H1 (cell line): ENCODE measurements at places on chromosomes 1 and 21.

GRCh38 chr1:43359696-43360095, 915 bp downstream of the CDC20 start:
- no peak for DNase-seq

GRCh38 chr21:15054089-15054488, 10.7 kb downstream of the NRIP1 start:
- DNase-seq: no peak

- DNase-seq: no peak
Measured at GRCh38 chr1:52825868-52826267, 16.7 kb upstream of the ZYG11A start.

DNA sequence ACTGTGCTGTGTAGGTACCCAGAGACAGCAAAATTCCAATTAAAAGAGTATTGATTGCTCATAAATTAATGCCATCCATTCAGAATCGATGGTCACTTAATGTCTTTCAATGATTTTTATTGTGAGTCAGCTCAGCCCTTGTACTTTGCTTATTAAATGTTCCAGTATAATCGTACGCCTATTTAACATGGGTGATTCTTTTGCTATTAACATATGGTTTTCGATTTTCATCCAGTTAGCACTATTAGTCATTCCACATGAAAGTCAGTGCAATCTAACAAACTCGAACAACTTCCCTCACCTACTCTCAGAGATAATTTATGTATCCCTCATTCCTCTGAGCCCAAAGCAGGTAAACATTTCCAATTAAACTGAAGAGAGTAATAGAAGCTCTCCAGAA, 109.6 kb upstream of the APP start:
- no peak for DNase-seq

DNA sequence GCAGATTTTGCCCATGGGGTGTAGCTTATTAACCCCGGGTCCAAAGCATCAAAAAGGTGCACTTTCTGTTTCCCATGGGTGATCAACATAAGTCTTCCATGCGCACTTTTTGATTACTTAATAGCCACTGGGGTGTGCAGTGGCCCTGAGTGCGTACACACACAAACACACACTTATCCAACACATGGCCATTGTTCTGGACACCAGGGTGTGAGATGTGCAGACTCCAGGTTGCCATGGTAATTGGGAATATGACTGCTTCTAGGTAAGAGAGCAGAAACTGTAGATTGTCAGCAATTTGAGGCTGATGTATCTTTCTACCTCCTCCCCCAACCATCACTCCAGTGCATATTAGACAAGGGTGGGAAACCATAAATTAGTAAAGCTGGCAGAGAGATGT, 68.8 kb downstream of the MAB21L3 start:
- no peak for DNase-seq

DNA sequence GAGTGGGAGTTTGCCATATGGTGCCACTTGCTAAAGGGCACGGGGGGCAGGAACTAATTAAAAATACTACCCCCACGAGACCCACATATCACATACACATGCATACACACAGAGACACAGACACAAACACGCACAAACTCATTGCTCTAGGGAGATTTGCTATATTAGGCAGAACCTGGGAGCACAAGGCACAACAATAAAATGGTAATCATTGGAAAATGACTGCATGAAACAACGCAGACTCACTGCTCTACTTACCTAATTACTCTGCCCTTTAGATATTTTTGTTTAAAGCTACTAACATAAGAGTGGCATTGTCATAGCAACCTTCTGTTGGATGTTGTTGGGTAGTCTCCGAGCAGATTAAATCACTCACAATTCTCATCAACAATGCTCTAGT, 20.3 kb upstream of the RGS4 start:
- DNase-seq: no peak

DNA sequence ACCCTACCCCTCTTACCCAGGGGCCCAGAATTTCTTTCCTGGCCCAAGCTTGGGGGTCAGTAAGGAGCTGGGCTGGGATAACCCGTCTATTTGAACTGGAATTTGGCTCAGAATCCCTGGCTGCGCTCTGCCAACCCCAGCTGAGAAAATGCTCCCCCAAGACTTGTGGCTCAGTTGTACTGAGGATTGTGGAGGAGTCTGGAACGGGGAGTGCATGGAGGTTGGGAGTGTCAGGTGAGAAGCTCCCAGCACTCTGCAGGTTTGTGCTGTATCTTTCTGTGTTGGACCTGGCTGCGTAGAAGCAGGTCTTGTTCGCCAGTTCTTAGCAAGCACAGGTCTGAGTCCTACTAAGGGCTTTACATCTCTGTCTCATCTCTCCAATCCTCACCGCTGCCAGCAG, 1.6 kb downstream of the TCEA3 start:
- no peak for DNase-seq

DNA sequence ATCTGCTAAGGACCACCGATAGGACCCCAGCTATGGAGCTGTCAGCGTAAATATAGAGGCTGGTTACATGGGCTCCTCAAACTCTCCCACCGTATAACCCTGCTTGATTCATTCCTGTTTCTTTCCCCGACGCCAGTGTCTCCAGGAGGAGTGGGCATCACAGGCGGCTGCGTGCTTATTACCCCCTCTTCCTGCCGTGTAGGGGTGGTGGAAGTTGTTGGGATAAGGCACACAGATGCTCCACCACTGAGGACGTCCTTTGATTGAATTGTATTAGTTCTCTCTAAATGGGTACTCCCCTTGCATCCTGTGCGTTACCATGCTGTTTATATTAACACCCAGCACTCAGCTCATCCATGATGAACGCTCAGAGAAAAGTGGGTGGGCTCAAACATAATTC, 104.6 kb downstream of the ZBTB18 start:
- DNase-seq: no peak

DNA sequence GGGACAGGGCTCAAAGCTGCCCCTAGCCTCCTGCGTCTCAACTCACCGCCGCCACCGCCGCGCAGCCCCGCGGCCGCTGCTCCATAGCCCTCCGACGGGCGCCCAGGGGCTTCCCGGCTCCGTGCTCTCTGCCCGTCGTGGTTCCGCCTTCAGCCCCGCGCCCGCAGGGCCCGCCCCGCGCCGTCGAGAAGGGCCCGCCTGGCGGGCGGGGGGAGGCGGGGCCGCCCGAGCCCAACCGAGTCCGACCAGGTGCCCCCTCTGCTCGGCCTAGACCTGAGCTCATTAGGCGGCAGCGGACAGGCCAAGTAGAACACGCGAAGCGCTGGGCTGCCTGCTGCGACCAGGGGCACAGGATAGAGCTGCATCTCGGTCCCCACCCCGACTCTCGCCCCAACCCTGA, at the start of gene TNFRSF25:
Gene TNFRSF25 (minus strand): TSS at position 151 of the 400 bp plus-strand sequence. CDS start 66 bp downstream, at position 85.
- DNase-seq: peak; percentile 83

DNA sequence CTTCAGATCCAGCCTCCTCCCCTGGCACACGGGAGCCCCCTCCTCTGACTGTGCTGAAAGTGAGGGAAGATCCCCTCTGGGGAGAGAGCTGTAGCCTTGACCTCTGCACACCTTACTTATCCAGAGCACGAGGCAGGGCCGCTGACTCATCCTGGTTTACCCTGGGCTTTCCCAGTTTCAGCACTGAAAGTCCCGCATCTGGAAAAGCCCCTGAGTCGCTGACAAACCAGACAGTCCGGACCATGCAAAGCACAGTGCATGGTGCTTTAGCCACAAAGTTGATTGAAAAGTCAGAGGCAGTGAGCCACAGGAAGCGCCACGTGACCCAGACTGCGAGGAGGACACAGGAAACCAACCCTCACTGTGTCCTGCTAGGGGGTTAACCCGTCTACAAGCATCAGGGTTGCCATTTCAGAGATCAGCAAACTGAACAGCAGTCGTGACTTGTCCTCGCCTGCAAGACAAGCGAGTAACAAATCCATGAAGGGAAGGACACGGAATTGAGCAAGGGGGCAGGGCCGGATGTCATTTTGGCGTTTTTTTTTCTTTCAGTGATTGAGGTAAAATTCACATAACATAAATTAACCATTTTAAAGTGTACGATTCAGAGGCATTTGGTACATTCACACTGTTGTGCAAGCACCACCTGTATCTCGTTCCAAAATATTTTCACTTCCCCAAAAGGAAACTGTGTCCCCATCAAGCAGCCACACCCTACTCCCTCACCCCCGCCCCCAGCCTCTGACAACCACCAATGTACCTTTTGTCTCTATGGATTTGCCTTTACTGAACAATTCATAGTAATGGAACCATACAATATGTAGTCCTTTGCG, 19.9 kb upstream of the IFNGR2 start:
- no peak for DNase-seq

DNA sequence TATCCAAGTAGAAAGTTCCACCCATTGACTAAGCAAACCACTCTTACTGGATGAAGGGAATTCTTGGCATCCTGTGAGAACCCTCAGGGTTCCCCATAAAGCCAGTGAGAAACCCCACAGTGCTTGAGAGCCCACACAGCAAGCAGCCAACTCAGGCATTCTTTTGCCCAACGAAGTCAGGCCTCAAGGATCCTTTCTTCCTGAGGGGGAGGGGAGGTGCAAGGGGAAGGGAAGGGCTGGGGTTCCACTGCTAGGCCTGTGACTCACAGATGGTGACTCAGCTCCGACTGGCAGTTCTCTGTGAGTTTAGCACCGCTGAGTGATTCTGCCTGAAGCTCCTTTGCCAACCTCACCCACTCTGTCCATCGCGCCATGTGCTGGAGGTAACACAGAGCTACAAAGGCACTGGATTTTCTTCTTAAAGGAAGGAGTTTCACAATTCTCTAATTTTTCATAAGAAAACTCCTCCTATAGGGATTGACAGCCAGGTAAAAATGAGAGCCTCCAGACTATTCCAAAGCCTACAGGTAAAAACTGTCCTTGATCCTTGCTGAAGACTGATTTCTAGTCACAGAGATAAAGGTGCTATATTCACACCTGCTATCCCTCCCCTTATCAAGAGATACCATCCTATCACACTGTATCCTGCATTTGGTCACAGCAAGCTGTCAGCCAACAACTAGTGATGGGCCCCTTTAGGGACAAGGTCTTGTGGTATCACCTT, 4.8 kb downstream of the ENO1 start:
- peak; percentile 63 for DNase-seq

- no peak for DNase-seq
Measured at GRCh38 chr1:151840421-151840820, 801 bp upstream of the C2CD4D start.

DNA sequence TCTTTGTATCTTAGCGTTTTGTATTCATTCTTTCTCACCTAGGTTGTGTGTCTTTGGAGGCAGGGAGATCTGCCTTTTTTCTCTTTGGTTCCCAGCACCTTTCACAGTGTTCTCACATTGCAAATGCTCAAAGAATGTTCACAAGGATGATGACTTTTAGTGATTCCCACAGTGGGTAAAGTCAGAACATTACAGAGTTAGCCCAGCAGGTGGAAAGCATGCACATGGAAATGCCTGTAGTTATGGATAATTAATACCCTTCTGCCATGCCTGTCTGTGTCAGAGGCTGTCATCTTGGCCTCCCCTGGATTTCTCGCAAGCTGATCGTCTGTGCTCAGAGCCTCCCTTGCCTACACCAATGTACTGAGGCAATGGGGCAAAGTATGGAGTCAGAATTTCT, 458.9 kb downstream of the LMO4 start:
- no peak for DNase-seq

DNA sequence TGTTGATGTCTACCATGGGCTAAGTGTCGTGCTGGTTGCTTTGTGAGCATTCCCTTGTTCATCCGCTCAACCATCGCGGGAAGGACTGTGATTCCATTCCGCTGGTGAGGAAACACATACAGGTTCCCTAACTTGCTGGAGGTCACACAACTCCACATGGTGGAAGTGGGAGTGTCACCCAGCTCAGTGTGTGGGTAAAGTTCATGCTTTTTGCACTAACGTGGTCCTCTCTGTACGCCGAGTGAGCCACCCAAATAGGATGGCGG, 4.0 kb upstream of the CLDN19 start:
- DNase-seq: no peak

- no peak for DNase-seq
Measured at GRCh38 chr1:29912425-29912824, 676.1 kb downstream of the PTPRU start.
